ENCODE measurements at places on chromosomes 3 and 15.
A peak's percentile ranks its signal among the peaks of the same experiment; 100 is the strongest.

GRCh38 chr3:25508901-25509300 is 80.8 kb downstream of the RARB start:
- no peak for DNase-seq

DNA sequence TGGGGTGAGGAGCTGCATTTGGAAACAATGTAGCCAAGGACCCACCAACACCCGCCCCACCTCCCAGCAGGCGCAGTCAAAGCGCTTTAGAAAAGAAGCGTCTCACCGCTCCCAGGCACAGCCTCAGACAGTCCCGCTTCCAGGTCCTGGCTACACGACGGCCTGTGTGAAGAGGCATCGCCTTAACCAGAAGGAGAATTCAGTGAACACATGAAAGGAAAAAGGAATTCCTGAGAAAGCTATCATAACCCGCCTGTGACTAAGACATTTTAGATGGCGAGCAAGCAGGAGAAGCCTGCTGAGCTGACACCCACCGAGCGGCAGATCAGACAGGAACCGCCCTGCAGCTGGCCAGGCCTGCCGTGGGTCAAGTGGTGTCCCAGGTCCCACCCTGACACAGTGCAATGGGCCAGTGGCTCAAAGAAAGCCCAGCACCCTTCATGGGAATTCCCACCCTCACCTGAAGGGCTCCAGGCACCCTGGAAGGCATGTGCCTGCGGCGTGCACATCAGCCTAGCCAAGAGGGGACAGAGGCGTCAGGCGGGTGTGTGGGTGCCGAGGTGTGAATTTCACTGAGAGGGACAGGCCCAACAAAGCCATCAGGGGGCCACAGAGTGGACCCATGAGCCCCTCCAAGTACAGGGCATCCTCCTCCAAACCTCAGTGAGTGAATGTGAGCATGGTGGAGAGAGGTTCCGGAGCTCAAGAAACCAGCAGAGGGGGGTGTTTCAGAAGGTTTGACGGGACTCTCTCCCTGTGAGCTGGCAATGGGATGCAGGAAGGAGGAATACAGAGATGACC is 144.8 kb downstream of the NSMCE3 start:
- DNase-seq = no peak

DNA sequence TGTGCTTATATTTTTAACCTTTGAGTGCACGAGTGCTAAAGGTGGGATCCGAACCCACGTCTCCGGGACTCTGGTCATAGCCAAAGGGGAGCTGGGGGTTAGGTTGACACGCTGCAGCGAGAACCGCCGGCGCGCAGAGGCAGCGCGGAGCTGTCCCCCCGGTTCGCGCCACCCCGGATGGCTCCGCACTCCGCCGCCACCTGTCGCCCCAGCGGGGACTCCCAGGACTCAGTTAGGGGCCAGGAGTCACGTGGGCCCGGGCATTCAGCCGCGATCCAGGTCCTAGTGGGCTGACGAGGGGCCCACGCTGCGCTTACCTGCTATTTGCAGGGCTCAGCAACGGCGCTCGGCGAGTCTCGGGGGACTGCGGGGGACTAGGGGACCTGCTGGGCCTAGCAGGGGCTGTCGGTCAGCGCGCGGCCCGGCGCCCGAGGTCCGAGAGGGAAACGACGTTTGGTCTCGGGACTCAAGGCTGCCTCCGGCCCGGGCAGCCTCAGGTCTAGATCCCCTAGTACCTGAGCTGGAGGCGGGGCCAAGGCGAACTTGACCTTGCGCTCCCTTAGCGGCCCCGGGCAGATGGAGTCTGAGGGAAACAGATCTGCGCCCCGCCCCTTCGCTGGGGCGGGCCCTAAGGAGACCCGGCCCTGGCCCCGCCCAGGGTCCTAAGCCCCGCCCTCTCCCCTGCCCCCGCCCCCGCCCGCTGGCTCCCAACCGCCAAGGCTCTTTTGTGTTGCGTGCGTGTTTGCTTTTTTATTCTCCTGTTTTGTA is at the start of gene NMNAT3:
TSS of gene NMNAT3 (minus strand) at position 585 of the 768 bp plus-strand sequence. CDS start 50,248 bp downstream, outside the sequence.
- DNase-seq = peak; percentile 54

- no peak for DNase-seq
Observed at GRCh38 chr3:976006-976405, 116.8 kb upstream of the CNTN6 start.

- no peak for DNase-seq
Observed at GRCh38 chr3:54573858-54574257, 354.0 kb downstream of the LRTM1 start.

DNA sequence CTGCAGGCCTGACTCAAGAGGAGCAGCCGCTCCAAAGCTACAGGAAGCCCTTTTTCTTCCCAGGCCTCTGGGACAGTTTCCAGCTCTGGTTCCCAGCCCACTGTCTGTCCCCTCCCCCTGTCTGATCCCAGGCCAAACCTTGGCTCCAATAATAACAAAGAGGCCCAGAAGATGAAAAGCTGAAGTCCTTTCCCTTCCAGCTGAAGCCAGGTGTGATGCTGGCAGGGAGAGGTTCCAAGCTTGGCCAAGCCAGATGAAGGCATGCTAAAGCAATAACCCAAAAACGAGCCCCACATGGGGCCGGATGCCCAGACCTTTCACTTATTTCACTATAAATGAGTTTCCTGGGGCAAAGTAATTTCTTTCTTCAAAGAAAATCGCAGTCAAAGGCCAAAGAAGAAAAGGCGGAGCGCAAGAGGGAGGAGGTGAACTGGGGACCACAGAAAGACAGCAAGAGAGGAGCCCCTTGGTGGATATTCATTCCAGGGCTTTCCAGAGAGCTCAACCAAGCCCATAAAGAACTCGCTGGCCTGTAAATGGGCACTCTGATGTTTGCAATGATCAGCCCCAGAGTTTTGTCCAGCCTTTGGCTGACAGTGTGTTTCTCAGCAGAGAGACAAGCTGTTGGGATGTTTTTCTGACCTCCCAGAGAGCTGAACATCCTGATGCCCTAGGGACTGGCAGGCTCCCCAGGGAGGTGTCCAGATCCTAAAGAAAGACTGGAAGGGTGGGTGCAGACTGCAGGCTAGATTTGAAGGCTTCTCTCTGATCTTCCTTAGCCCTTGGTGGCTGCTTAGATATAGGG is 157.6 kb downstream of the UACA start:
- DNase-seq = no peak

DNA sequence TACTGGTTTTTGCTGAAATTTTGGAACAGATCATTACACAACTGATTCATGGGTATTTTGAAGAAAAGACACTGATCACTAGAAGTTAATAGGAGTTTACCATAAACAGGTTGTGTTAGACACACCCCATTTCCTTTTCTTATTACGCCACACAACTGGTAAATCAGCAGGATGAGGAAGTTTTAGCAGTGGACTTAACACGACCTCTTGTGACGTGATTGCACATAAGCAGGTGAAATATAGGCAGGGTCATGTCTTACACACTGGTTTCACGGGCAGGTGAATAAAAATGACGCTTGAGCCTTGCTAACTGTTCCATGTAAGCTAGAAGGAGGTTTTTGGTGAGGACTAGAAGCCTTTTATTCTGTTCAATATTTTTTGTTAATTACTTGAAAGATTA is 27.1 kb upstream of the TPRG1 start:
- no peak for DNase-seq

- no peak for DNase-seq
Observed at GRCh38 chr3:56975567-56975966, 84.9 kb upstream of the SPATA12 start.

DNA sequence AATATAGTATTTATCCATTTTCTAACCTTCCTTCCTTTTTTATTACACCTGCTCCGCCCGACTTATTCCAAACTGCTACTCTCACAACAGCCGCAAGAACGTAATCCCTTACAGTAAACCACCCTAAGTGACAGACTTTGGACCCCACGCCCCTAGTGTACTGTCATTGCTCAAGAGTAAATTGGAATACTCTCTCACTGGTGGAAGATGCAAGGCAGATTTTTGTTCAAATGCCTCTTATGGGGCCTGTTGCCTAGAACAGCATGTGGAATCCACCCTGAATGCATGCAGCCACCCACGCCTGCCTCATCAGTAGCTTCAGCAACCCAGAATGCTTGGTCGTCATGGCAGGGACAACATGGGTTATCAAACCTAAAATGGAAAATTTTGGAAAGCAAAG is 226.2 kb upstream of the ST8SIA2 start:
- no peak for DNase-seq

GRCh38 chr15:28903555-28903954 is 17.8 kb downstream of the APBA2 start:
- DNase-seq = no peak

GRCh38 chr3:128427872-128428822 is 38.5 kb downstream of the DNAJB8 start:
- no peak for DNase-seq

GRCh38 chr15:96234109-96234892 is 96.2 kb upstream of the NR2F2 start:
- no peak for DNase-seq

- DNase-seq = no peak
Observed at GRCh38 chr3:43624619-43625305, 3.0 kb upstream of the ANO10 start.

DNA sequence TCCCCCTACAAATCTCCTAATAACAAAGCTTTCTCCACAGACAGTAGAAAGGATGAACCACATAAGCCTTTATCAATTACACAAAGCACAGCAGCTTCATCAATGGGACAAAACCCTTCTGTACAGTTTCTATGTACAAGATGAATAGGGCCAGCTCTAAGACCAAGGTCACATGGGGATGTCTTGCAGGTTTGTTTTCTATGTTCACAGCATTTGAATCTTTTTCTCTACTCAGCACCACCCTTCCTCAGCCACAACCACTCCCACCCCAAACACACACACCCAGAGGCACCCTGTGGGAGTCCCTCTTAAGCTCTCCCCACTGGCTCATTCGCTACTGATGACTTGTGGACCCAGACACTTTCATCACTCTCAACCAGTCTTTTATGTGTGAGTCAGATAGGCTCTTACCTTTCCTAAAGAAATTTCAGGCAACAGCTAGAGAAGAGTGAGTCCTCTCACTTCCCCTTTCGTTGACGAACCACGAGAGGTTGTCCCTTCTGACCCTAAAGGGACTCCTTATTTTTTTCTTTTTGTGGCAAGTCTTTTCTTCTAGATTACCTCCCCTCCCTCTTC is 57.9 kb downstream of the ARHGAP31 start:
- peak; percentile 8 for DNase-seq

- no peak for DNase-seq
Observed at GRCh38 chr15:69593488-69593887, 140.9 kb downstream of the RPLP1 start.

Data from stimulated activated CD8-positive, alpha-beta memory T cell treated with anti-CD3 and anti-CD28 coated beads, Interleukin-7, amount 100 ng/mL, for 1 hour (primary cell).